ENCODE measurements at places on chromosomes 7 and 10.

- DNase-seq = no peak
Measured at GRCh38 chr10:1569208-1569607, 168.1 kb downstream of the ADARB2 start.

- DNase-seq = no peak
Measured at GRCh38 chr10:10854725-10855124, 162.9 kb upstream of the CELF2 start.

GRCh38 chr7:103651593-103652377, 205.8 kb upstream of the SLC26A5 start:
- DNase-seq = no peak

- DNase-seq = no peak
Measured at GRCh38 chr7:57205000-57205399, 72.8 kb upstream of the ZNF479 start.

- DNase-seq = no peak
Measured at GRCh38 chr10:73509695-73510094, 13.9 kb upstream of the PPP3CB start.

- DNase-seq = no peak
Measured at GRCh38 chr10:117757086-117757720, 214.7 kb downstream of the EMX2 start.

DNA sequence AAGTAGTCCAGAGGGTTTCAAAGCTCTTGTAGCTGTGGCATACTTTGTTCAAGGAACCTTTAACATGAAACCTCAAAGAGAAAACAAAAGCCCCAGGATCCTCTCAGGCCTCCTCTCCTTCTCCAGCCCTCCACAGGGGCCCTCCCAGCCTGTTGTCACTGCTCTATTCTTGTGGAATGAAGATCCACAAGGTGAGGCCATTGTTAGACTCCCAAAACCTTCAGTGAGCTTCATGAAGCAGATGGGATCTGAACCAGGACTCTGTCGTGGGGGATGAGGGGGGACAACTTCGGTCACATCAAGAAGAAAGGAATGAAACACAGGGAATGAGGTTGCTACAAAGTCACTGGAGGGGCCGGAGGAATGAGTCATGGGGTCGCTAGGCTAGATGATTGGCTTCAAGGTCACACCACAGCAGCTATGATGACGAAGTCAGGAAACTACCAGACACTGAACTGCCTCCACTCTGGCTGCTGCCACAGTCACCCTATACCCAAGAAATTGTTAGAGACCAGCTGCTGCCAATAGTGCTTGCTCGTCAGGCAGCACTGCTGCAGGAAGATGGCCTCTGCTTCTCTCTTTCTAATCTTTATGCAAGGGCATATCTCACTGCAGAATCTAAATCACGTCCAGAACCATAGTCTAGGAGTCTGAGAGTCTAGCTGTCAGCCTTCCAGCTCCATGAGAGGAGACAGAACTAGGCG, 208.8 kb downstream of the HIBADH start:
- DNase-seq = no peak

DNA sequence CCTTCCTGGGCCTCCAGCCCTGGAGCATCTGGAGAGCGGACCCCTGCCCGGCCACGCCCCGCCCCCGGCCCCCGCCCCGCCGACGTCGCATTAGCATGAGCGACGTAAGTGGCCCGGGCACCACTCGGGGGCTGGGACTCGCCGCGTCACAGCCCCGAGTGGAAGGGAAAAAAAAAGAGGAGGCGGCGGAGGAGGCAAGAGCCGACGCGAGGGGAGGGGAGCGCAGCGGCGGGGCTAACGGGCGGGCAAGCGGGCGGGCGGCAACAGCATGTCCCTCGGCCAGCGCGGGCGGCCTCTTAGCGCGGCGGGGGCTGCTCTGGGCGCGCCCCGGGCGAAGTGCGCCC, at the start of gene SLC18A3:
Gene SLC18A3, plus strand, starts transcription at position 197 of the 344 bp plus-strand sequence. CDS start 431 bp downstream, outside the sequence.
- DNase-seq = no peak

GRCh38 chr10:93180482-93180931, 106.8 kb downstream of the CYP26A1 start:
- peak; percentile 12 for DNase-seq

DNA sequence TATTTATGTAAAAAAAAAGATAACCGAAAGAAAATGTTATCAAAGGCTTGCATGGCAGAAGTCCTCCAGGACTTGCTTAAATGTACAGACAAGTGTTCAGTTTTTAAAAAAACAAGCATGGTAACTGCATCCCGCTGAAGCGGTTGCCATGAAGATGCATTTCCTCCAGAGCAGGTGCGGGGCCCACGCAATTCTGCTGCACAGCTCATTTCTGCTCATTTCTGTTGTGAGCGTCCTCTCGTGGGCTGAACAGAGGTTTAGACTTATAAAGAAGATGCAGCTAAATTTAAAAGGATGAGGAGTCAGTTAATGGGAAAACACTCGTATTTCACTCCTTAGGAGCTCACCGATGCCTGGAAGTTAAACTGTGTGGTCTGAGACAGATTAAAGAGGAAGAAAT, 247.6 kb downstream of the DNAJB6 start:
- no peak for DNase-seq

DNA sequence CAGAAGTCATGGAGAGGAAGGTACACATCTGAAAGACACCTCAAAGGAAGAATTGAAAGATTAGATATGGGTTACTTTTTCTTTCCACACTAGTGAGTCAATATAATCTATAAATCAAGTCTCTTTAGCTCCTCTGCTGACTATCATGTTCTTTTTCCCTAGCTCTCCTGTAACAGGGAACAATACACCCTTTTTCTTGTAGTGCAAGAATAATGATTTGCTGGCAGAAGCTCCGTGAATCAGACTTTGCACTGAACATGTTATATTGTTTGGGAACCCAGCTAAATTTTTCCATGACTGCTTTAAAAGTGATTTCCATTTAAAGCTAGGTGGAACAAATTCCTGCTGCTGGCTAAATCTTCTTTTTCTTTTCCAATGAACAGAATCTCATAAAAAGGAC, 756.6 kb upstream of the C7orf33 start:
- no peak for DNase-seq

GRCh38 chr7:129169686-129170440, 18.6 kb upstream of the SMO start:
- no peak for DNase-seq

DNA sequence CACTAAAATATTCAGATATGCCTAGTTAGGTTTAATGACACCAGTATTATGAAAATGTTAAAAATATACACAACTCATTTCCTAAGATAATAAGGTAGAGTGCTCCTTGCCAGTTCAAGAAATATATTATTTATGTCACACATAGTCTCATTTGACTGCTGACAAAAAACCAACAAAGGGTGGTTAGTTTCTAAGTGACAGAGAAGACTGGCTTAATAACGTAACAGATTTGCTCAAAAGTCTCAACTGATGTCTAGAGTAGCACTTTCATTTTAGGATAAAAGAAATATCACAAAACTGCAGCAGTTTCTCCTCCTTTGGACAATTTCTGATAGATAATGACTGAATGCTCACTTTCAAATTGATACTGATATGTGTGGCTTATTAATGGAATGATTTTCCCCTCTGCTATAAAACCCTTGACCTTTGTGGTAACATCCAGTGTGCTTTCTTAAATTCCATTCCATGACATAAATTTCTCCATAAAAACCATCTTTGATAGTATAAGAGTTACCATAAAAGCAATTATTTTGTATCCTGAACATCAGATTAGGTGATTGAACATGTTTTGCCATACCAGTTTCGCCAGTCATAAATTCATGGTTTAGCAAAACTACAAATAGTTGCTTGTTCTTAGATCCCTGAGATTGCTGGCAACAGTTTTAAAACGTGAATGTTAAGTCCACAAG, 94.2 kb downstream of the NRBF2 start:
- no peak for DNase-seq

- DNase-seq = peak; percentile 82
Measured at GRCh38 chr10:21525367-21526187, at the start of gene SKIDA1. Gene SKIDA1, minus strand, starts transcription at chr10:21525682. Its CDS starts 7,860 bp downstream, at chr10:21517822.

DNA sequence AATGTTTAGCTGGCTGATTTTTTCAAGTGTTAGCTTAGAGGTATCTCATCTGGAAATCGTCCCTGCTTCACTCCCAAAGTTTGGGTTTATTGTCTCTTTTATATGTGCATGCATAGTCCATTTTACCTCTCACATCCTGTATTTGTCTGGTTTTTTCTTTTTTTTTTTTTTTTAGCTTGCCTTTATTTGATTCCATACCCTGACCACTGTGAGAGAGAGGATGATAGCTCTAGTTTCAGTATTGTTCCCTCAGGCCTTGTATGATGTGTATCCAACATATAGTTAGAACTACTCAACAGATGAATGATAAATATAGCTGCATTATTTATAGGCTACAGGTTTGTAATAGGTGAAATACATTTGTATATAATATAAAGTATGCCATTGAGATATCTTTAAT, 29.9 kb downstream of the PCGF5 start:
- DNase-seq = no peak

DNA sequence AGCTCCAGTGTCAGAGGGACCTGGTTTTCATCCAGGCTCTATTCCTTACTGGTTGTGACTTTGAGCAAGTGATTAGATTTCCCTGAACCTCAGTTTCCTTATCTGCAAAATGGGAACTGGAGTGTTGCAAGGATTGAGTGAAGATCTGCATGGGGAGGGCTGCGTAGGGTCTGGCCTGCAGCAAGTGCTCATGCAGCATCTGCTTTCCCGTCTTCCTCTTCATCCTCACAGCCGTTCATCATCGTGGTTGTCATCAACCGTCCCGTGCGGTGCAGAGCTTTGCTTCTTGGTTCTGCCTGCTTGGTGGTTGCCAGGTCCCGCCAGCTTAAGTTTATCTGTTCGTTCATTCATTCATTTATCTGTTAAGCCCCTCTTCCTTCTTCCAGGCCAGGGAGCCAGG, 135.0 kb downstream of the GRK5 start:
- no peak for DNase-seq

DNA sequence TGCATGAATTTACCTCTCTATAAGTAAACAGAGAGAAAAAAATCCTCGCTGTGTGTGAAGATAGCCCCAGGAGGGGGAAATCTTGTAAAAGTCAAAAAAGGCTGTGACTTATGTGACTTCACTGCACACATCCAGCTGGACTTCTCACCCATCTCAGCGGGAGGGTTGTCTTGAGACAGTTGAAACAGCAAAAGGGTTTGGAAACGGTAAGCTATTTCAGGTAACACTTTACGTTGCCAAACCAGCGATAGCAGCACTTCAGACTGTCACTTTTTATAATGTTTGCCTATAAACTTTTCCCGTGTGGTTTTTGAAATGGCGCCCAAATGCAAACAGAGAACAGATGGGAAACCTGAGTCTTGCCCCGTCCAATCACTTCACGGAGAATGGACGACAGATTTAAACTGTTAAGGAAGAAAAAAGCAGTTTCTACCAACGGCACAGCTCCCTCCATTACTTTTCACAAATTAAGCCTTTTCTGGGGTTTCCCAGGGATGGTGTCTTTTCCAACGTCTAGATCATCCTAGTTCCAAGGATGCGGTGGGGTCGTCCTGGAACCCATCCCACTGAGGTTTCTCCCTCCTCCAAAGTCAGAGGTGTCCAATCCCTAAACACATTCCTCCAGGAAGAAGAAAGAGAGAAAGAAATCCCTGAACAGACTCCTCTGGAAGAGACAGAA, 25.2 kb downstream of the FGFR2 start:
- peak; percentile 25 for DNase-seq

GRCh38 chr10:65723525-65723924, 1202.3 kb upstream of the LRRTM3 start:
- DNase-seq = no peak

- DNase-seq = no peak
Measured at GRCh38 chr10:119668461-119668860, 17.3 kb downstream of the BAG3 start.

GRCh38 chr7:123075838-123076467, 80.5 kb upstream of the TAS2R16 start:
- no peak for DNase-seq

- no peak for DNase-seq
Measured at GRCh38 chr10:67925449-67926005, 41.1 kb downstream of the SIRT1 start.

DNA sequence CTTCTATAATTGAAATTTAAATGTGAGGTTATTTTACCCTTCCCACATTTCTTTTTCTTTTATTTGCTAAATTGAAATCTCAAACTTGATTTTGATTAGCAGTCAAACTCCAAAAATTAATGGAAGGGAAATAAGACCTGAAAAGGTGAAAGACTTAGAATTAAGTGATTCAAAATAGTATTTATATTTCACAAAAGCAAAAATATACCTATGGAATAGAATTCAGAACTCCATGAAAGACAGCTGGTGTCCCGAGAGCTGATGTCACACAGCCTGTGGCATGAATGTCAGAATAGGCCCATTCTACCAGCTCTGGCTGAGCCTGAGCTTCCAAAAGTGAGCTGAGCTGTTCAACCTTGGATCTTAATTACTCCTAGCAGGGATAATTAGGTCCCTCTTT, at the start of gene FAM24A:
Gene FAM24A, plus strand, starts transcription at position 301 of the 400 bp plus-strand sequence. CDS start 1,025 bp downstream, outside the sequence.
- DNase-seq = no peak

GRCh38 chr7:80318081-80318480, 183.4 kb downstream of the GNAI1 start:
- no peak for DNase-seq

DNA sequence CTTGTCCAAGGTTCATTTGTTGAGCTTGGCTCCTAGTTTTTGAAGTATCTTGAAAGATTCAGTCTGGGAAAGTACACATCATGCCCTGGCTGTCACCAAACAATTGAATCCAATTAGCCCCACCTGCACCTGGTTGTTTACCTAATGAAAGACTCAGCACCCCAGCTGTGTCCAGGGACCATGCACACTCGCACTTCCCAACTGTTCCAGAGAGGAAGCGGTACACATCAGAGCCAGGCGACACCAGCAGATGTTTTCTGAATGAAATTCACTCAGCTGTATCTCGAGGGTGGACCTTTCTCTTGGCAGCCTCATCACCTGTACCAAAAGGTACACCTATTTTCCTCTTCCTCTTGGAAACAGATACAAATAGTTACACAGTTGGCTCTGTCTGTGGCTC, 216.4 kb upstream of the LRGUK start:
- no peak for DNase-seq

- no peak for DNase-seq
Measured at GRCh38 chr7:76244781-76245391, 43.2 kb downstream of the SRRM3 start.

DNA sequence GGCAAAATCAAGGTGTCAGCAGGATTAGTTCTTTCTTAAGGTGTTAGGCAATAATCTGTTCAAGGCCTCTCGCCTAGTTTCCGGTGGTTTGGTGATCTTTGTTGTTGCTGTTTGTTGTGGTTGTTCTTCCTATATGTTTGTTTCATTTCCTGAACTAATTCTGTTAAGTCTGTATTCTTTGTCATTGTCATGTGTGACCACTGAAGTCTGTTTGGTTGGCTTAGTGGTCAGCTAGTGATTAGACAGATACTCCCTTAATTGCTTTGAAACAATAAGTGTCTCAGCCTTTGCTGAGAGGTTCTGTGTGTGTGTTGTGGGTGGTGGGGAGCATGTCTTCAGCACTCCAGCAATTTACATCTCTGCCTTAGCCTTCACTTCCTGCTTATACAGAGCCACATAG, 46.0 kb downstream of the ABCC2 start:
- no peak for DNase-seq
